Astrocyte (in vitro differentiated cells and primary cell): ENCODE measurements at places on chromosomes 5 and 9.

GRCh38 chr9:94861589-94862272, 135.2 kb downstream of the AOPEP start:
- peak; percentile 85 for DNase-seq

DNA sequence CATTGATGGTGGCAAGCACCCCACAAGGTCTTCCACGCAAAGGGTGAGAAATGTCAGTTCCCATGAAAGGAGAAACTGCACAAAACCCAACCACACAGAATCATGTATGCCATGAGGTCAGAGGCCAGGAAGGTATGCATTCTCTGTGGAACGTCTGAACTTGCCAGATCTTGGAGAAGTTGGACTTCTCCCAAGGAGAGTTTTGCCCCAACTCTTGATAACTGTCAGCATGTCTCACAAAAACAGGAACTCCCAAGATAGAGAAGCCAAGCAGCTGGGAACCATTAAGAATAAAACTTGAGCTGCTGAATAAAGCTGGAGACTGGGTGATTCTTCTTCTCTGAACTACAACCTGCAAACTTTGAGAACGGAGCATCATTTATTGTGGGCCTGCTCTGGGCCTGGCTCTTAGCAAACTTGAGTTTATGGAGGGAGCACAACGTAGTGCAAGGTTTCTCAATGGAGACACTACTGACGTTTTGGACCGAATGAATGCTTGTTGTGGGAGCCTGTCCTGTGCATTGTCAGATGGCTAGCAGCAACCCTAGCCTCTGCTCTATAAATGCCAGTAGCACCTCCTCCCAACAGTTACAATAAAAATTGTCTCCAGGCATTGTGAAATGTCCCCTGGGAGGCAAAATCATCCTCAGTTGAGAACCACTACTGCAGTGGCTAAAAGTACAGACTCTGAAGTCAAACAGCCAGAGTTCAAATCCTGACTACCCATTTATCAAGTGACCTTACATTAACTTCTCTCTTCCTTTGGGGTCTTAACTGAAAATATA, 193.5 kb downstream of the ACTL7B start:
- no peak for DNase-seq

DNA sequence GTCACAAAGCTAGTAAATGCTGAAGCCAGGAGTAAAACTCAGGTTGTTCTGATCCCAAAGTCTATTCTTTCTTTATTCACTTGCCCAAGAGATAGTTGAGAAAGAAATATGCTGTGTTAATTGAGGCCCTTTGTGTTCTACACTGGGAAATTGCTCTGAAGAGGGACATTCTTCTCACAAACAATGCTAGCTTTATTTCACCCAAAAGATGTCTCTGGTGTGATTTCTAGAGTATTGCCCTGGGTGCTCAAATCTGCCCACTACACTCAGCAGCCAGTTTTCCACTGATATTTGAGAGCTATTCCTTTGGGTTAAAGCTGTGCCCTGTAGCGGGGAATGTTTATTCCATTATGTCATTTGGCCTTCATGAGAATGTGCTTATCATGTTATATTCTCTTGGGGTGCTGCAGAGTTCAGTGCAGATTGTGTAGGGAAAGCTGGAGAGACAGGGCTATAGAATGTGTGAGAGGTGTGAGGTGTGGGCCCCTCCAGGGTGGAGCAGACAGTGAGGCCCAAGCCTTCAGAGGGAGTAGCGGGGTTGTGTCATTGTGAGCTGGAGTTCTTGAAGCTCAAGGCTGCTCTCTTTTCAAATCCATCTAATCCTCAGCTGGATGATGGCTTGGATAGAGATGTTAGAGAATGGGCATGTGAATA, 21.0 kb upstream of the C5orf63 start:
- DNase-seq: no peak

- DNase-seq: no peak
Observed at GRCh38 chr9:121567500-121568342, 68.1 kb upstream of the GGTA1 start.

- no peak for DNase-seq
Observed at GRCh38 chr9:131590449-131590848, 45.1 kb downstream of the PRRT1B start.

GRCh38 chr5:53482717-53483638, 2.5 kb downstream of the FST start:
- no peak for DNase-seq

DNA sequence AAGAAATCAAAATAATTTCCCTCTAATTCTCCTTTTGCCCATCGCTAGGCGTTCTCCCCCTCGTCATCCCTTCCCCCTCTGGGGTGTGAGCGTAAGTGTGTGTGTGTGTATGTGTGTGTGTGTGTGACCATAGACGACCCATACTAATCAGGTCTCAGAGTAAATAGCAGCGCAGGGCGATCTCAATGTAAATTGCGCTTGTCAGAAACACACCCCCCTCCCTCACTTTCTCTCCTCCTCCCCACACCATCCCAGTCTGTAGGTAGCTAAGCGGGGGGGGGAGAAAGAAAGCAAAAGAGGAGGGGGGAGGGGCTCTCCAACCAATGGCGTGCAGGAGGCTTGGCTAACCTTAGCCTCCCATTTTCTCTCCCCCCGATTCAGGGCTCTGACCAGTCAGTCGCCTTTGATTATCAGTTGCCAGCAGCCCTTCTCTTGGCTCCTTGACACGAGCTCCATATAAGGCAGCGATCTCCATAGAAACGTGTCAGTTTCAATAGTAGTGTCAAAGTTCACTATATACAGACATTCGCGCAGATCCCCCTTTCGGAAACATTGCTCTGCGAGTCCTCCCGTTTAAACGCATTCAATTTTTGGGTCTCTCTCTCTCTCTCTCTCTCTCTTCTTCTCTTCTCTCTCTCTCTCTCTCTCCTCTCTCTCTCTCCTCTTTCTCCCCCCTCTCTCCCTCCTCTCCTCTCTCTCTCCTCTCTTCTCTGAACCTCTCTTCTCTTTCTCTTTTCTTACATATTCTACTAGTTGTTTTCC, at the start of gene NR2F1:
Gene NR2F1 (plus strand): TSS at position 546 of the 762 bp plus-strand sequence. CDS start 1,802 bp downstream, outside the sequence.
- DNase-seq: peak; percentile 100

- peak; percentile 41 for DNase-seq
Observed at GRCh38 chr5:56950626-56951125, 1.2 kb downstream of the MIER3 start.

GRCh38 chr9:79360387-79361347, 211.1 kb upstream of the TLE4 start:
- peak; percentile 77 for DNase-seq

- DNase-seq: no peak
Observed at GRCh38 chr5:116088062-116088461, 3.2 kb downstream of the COMMD10 start.

- no peak for DNase-seq
Observed at GRCh38 chr5:149951138-149951749, 6.7 kb upstream of the PDE6A start.

- DNase-seq: peak; percentile 10
Observed at GRCh38 chr5:4511996-4512656, 628.0 kb upstream of the ADAMTS16 start.

- no peak for DNase-seq
Observed at GRCh38 chr5:54693936-54694657, 176.5 kb downstream of the SNX18 start.

- DNase-seq: no peak
Observed at GRCh38 chr5:176173647-176174046, 64.6 kb upstream of the SIMC1 start.

DNA sequence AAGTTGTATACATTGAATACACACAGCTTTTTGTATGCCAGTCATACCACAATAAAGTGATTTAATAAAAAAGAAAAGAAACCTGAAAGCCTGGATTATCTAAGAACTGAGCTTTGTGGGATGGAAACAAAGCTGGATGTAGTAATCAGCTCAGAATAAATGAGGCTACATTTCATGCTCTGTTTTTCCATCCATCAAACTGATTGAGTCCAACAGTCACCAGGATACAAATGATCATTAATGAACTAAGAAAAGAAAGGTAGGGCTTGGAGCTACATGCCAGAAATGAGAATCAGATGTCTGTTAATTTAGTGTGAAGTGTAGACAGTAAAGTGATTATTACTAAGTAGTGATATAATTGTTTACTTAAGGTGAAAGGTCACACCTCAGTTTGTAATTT, 109.8 kb upstream of the TARS1 start:
- DNase-seq: peak; percentile 65

DNA sequence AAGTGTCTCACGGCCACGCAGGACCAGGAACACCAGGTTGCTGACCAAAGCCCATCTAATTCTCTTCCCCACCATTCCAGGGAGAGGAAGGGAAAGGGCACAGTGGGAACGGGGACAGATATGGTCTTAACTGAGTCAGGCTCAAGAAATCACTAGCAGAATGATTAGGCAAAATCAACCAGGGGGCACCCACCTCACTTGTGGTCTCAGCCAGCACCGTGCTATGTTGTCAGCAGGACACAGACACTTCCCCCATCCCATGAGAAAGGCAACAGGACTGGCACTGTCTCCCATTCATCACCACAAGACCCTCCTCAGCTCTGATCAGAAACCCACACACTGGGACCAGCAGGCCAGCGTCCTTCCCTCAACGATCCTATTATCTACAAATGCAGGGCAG, 2.9 kb downstream of the BICD2 start:
- DNase-seq: no peak

DNA sequence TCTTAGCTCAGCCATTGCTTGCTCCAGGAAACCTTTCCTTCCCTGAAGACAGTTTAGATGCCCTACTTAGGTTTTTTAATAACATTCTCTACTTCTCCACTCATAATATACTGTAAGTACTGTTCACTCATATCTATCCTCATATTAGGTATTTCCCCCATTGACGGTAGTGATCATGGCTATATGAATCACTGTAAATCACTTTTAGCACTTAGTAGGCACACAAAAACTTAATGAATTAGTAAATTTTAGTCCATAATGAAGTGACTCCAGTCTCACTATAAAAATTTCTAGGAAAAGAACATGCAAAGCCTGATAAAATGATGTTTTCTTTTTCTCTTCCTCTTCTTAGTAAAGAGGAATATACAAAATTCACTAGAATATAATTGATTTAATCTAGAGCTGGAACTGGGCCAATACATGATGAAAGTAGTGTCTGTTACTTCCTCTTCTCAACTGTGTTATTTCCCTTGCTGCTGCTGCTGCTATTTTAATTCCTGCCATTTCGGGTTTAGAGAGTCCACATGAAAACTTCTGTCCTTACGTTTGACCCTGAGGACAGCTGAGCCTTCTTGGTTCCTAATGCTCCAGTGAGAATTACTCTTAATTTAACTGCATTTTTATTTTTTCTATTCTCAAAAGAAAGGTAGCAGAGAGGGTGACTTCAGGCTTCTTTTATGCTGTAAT, 73.5 kb downstream of the LNPEP start:
- DNase-seq: no peak

GRCh38 chr5:131481569-131481968, 153.5 kb downstream of the RAPGEF6 start:
- no peak for DNase-seq

- DNase-seq: no peak
Observed at GRCh38 chr9:33146298-33146697, 20.8 kb downstream of the B4GALT1 start.

- no peak for DNase-seq
Observed at GRCh38 chr9:86601697-86602096, 247.5 kb upstream of the TUT7 start.

DNA sequence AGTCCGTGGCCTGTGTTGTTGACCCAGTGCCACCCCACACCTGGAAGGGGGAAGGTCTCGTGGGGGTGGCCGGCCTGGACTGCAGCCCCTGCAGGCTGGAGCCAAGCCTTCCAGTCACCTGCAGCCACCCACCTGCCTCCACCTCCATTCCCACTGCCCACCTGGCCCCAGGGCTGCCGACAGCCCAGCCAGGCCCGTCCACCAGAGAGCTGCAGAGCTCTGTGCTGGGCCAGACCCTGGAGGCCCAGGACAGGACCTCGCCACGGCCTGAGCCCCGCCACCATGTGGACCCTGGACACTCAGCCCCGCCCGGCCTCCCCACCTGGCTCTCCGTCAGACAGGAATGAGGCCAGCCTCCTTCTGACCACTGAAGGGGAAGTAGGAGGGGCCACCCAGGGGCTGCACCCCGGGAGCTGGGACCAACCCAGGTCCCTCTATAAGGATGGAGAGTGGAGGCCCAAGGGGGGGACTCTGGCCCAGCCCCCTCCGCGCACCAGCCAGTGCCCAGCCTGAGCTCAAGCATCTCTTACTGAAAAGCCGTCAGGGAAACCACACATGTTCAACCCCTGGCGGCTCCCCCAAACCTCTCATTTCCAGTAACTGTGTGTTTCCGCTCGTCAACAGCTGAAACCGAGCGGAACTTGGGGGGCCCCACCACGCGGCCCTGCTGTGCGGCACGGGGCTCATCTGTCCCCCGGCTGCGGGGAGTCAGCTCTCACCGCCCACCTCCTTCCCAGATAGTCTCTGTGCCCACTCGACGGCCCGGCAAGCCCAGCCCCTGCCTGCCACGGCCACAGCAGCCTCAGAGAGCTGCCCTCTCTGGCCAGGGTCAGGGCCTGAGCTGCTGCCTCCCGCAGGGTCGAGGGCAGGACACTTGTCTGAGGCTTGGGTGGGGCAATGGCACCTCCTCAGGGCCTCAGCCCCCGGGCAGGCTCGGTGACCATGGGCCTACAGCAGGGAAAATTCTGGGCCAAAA, 12.8 kb downstream of the NOTCH1 start:
- DNase-seq: no peak

DNA sequence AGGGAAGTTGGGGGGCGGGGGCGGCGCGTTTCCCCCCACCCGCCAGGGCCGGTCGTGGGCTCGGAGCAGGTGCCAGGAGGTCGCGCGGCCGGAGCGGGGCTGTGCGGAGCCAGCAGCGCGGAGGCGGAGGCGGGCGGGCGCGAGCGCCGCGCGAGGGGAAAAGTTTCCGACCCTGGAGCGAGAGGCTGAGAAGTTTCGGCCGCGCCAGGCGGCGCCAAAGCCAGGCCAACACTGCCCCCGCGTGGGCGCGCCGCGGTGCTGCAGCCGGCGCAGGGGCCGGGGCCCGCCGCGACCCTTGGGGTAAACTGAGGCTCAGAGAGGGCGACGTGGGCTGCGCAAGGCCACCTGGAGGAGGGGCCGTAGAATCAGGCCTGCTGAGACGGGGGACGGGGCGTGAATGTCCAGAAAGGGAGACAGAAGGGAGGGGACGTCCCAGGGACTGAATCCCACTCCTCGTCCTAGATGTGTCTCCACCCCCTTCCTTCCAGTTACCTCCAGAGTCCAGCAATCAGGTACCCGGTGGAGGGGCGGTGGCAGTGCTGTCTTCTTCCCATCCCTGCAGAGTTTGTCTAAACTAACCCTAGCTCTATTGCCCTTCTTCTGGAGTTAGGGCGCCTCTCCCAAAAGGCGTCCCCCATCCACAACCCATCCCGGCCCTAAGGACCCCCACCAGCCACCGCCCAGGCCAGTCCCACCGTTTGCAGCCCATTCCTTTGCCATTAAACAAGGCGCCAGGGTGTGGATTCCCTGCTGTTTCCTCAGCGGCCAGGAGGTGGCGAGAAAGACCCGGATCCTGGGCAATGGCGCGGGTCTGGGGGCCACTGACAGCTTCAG, 10.2 kb downstream of the C9orf50 start:
- peak; percentile 22 for DNase-seq

DNA sequence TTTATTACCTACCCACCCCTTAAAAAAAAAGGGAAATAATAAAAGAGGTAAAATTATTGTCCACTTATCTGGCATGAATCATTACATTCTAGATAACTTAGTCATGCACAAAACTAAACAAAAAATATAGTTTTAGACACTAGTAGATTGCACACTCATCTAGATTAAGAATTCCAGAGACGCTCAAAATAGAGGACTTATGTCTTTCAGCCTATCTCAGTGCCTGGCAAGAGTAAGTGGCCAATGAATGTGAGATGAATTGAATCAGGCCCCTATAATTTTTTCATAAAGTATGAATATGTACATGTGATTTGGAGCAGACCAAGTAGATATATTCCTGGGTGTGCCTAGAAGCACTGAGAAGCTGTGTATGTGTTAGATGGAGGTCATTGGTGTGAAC, 2.0 kb upstream of the RXFP3 start:
- peak; percentile 40 for DNase-seq
